ENCODE measurements at places on chromosomes 12 and 14.

GRCh38 chr14:89303456-89304435 lies 113.3 kb downstream of the FOXN3 start:
- peak; percentile 74 for DNase-seq

DNA sequence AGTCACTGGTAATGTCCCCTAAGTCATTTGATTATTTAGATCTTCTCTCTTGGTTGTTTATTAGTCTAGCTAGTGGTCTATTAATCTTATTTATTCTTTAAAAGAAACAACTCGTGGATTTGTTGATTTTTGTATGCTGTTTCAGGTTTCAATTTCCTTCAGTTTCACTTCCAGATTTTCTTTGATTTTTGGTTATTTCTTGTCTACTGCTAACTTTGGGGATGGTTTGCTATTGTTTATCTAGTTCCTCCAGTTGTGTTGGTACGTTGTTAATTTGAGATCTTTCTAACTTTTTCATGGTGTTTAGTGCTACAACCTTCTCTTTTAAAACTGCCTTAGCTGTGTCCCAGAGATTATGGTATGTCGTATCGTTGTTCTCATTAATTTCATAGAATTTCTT lies 18.5 kb upstream of the CD69 start:
- DNase-seq: no peak

GRCh38 chr12:121748571-121749265 lies 36.2 kb downstream of the TMEM120B start:
- peak; percentile 33 for DNase-seq

- no peak for DNase-seq
Measured at GRCh38 chr12:81255947-81256346, 178.1 kb downstream of the ACSS3 start.

DNA sequence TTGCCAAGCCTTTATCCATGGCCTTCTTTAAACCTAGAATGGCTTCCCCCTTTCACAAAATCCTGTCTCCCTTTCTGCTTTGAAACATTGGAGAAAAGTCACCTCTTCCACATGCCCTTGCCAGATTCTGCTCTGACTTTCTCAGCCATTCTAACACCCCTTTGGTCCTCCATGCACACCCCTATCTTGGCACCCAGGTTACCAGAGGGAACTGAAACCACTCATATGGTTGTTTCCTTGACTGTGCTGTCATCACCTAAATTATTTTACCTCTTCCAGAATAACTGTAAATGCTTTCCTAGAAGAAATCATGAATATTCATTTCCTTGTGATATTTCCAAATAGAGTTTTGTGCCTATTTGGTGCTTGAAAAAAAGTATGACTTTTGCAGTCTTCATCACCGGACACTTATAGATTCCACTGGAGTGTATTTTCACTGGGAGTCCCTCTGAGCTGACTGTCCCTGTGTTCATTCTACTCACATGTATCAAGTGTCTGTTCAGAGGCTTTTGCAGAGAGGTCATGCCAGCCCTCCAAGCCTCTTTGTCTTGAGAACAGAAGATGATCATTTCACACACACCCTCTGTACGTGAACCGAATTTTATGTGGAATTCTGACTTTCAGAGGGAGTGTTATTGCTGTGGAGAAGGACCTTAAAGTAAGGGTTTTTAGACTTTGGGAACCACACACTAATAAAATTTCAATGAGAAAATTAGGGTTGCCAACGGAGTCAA lies 74.1 kb downstream of the PLXNC1 start:
- no peak for DNase-seq

GRCh38 chr12:2238111-2238510 lies 185.3 kb downstream of the CACNA1C start:
- DNase-seq: no peak

- DNase-seq: no peak
Measured at GRCh38 chr14:82490397-82490796, 956.7 kb upstream of the SEL1L start.
